ENCODE measurements at places on chromosomes 1 and 21.

DNA sequence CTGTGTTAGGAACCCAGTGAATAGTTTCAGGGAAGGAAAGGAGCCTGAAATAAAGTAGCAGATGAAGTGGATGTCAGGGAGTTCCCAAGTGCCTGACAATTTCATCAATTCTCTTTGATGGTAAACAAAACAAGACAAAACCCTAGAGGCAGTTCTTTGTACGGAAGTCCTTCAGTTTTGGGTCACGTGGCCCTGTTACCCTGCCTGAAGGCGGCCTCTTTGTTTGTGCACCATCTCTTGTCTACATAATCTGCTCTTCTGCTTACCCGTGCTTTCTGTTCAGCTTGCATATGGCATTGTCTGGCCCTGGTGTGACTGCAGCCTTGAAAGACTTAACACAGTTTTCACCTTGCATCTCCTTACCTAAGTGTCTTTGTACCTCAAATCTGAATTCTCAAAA lies 166.7 kb upstream of the DUSP10 start:
- no peak for DNase-seq

GRCh38 chr21:37119421-37120218 lies 46.6 kb downstream of the TTC3 start:
- DNase-seq: no peak

DNA sequence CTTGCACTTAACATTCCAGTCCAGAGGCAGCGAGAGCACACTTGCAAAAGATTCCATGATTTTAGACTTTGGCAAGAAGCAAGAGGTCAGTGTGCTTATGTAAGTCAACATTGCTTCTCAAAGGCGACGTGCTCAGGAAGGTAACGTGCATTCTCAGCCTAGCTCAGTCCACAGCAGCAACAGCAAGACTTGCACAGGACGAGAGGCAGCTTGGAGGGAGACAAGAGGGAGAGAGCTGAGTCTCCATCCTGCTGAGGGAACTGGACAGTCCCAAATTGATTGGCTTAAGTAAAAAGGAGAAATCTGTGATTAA lies 56.5 kb downstream of the PTP4A2 start:
- no peak for DNase-seq

DNA sequence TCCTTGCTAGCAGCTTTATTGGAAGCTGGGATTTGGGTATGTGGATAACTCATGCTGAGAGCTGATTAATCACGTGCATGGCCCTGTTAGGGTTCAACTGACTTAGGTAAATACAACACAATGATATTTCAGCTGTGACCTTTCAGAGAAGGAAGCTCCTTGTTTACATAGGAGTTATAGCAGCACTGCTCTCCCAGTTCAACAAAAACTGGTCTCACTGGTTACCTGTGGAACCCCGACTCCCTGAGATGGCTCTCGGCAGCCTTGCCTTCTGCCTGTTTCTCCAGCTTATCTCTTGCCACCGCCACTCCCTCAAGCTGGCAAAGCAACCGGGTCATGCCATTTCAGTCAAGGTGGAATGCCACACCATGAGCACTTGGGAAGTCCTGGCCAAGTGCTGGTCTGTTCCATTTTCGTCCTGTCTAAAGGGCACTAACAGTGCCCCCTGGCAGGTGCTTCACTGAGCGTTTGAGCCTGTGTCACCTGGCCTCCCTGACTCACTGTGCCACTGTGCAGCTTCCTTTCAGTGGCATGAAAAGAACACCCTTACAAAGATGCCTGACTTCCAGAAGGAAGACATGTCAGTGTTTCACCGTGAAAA lies 31.6 kb downstream of the DOP1B start:
- DNase-seq: no peak

- DNase-seq: no peak
These were observed 81.8 kb downstream of the AJAP1 start for GRCh38 chr1:4736254-4736653.

DNA sequence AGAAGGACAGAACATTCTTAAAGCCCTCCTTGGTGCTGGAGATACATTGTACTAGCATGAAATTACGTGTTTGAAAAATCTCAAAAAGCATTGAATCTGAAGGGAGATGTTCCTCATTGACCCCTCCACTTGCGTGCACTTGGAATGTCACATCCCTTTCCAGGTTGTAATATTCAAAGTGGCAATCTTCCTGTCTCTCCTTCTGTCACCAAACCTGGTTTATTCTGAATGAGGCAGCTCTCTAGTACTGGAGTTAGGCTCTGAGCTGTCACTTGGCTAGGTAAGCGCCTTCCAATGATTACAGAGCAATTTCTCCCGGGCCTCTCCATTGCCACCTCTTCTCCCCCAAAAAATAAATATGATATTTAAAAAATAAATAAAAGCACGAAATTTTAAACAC lies 855 bp downstream of the DSCAM start:
- DNase-seq: no peak

DNA sequence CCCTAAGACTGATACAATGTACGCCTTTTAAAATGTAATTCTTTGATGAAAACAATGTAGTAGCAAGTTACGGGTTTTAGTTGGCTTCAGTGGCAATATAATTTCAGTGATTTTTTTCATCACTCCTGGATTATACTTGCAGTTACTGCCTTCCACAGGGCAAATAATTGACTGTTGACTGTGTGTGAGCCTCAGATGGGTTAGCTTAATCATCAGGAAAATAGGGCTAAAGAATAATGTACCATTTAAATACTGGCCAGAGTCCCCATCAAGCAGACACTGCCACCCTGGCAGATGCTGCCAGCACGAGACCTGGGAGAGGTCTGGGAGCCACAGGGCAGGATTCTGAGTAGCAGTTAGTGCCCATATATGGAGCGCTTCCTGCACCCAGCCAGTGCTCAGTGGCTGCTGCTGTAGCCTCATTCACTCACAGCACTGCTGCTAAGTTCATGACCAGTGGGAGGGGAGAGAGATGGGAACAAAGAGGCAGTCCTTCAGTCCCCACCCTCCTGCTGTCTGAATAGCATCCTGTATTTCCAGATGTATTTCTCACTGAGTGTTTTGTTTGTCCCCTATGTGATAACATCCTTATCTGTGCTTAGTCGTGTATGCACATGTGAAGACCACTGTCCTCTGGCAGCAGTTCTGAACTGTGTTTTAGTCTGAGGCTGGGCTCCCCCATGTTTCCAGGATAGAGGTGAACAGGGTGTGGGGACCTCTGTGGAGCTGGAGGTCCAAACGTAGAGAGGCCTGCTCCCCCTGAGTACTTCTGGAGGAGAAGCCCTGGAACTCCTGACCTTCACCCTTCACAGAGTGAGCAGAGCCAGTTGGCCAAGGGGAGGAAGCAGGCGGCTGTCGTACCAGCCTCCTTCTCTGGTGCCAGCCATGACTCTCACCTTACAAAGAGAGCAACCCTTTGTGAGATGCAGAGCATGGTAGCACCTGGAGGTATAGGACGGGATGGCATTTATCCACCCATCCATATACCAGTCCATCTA lies 80.4 kb downstream of the ADARB1 start:
- no peak for DNase-seq

- DNase-seq: no peak
These were observed 41.0 kb downstream of the ITPKB start for GRCh38 chr1:226697929-226698544.

DNA sequence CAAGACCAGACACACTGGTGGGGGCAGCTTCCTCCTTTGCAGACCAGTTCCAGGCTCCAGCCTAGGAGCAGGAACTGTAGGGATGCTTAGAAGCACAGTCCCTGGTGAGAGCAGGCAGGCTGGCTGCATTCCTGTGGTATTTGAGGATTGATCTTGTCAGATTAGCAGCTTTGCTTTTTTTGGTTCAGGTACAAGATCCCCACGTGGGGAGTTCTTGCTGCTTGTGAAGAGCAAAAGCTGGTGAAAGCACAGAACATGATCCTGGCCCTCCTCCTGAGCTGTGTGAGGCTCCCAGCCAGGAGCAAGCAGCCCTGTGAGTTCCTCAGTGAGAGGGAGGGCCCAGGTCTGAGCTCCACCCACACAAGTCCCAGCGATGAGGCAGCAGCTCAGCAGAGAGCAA lies 75.3 kb upstream of the ARTN start:
- no peak for DNase-seq

- no peak for DNase-seq
These were observed 89.6 kb downstream of the ZZZ3 start for GRCh38 chr1:77592906-77593305.

- DNase-seq: no peak
These were observed 18.7 kb downstream of the TFF3 start for GRCh38 chr21:42296501-42296900.

GRCh38 chr1:176450526-176450925 lies 12.4 kb upstream of the PAPPA2 start:
- DNase-seq: no peak

DNA sequence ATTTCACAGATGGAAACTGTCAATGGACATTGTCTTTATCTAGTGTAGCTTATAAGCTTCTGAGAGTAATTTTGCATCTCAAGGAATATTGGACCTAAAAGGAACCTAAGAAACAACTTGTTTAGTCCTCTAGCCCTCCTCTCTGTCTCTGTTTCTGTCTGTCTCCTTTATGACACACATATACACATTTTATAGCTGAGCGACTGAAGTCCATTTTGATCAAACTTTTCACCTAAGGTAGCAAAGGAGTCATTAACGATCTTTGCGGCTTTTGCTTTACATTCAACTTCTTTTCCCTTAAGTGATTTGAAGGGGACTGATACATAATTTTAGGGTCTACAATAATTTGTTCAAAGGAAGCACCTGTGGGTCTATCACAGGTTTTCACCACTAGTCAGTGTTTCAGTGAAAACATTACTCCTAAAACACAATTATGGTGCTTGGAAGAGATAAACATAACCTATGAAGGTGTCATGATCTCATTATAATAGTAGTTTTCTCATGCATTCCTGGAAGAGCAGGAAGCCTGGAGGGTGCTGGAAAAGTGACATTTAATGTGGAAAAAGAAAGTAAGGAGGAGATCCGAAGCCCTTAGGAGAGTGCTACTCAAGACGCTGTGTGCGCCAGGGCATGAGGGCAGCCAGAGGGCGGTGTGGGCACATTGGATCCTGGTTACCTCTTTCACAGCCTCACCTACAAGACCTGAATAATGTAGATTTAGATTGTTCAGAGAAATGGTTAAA lies 248.6 kb downstream of the DNM3 start:
- peak; percentile 30 for DNase-seq

GRCh38 chr1:150309758-150310508 lies 11.4 kb upstream of the PRPF3 start:
- no peak for DNase-seq

DNA sequence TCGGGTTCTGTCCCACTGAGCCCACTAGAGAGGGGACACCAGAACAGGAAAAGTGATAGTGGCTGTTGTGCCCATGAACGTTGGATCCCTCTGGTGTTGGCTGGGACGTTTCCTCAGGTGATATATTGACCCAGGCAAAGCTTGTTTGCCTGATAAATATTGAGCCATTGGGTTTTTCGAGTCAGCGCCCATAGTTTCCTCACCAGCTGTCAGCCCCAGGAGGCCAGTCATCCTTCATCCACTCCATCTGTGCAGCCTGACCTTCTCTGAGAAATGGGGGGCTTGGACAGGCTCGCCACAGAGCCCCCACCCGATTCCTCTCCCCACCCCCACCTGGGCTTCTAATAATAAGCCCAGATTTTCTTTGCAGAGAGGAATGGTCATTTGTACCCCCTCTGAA lies 13.3 kb downstream of the DISP3 start:
- DNase-seq: no peak

DNA sequence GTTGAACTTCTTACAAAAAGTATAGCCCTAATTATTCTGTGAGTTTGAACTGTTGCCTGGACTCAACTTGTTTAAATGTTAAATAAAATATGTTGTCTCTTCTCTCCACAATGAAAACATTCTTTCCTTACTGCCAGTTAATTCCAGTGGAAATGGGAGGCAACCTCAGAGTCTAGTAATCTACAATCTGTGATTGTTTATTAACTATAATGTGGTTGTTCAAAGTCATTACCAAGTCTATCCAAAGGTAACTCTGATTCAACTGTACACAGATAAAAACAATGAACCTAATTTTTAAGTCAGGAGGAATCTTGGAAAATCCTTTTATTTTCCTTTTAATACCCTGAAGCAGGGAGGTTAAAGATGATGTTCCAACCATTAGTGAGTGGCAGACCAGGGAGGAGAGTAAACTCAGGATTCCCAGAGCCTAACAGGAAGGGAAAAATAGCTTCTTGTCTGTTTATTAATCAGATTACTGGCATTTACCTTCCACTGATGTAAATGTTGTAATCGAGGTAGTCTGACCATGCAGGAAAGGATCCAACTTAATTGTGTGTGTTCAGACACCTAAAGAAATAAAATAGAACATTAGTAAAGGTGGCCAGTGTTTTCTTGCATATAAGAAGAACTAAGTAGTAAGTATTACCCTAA lies 57.1 kb upstream of the TBX15 start:
- DNase-seq: no peak

- DNase-seq: peak; percentile 42
These were observed 4.1 kb upstream of the AHCYL1 start for GRCh38 chr1:109980324-109981003.

DNA sequence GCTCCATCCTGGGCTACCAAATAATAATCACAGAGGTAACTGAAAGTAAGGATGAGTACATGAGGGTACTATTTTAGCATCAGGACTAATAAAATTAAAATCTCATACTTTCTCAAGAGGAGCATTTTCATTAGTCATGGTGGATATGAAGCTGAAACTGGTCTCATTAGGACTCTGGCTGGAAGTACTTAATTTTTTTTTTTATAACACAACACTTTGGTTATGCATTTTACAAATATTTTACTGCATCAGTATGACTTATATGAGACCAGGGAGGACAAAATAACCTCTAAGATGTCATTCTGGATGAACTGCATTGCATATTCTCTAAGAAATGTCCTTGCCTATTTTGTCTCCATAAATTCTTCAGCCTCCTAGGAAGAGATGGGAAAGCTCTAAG lies 290.9 kb downstream of the HLX start:
- DNase-seq: no peak

GRCh38 chr1:53416269-53416813 lies 42.9 kb upstream of the DMRTB1 start:
- DNase-seq: no peak

GRCh38 chr21:38922474-38923235 lies 116.9 kb downstream of the ETS2 start:
- no peak for DNase-seq

DNA sequence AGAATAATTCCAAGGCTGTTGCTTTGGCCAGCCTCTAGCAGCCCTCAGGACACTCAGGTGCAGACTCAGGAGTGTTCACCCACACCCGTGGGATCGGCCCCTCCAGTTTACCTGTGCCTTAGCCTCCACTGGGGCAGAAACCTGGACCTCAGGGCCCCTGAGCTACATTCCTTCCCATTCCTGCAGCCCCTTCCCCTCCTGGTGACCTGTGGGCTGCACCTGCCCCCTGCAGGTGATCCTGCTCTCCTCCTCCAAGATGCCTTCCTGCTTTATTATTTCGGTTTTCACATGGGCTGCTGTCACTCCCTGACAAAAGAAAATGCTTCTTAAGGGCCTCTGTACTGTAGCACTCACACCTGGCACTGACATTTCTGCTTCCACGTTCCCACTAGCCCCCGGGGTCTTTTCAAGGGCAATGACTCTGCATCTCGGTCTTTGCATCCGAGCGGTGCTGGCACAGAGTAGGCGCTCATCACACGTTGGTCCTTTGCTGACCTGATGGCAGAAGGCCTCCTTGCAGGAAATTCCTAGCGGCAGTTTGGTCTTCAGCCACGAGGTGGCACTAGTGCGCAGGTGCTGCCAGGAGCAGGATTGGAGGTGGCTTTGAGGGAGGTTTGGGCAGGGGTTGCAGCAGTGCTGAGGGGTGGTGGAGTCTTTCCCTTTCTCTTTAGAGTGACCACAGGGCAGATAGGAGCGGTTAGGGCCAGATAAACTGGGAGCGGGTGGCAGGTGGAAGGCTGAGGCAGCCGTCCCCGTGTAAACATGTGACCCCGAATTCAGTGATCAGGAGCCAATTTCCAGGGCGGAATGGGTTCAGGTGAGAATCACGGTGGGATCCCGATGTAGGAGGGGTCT lies 25.3 kb upstream of the ETV3 start:
- peak; percentile 79 for DNase-seq

- DNase-seq: no peak
These were observed 17.7 kb upstream of the KDM4A start for GRCh38 chr1:43632135-43632670.
